ENCODE measurements at places on chromosomes 3 and 15. TPM values are rescaled to one million over a fixed set of nuclear protein-coding genes. Genes with fewer than 3 reads are reported as not detected.

Gene SERPINI1
- total RNA-seq: 1.7 TPM

Gene CD96
- 313 TPM for total RNA-seq

Gene ZNF662
- 0.87 TPM for total RNA-seq

Gene CTXND1
- not detected for total RNA-seq

Gene RBPMS2
- not detected for total RNA-seq

Gene ENTPD3
- not detected for total RNA-seq

Gene MAPKAPK3
- 161 TPM for total RNA-seq

Gene IL1RAP
- 8.9 TPM for total RNA-seq

Gene FSIP1
- total RNA-seq: 0.36 TPM

Gene CLDN16
- not detected for total RNA-seq

Gene VIPR1
- 48.3 TPM for total RNA-seq

Gene MINAR1
- 0.33 TPM for total RNA-seq

Gene LIPH
- total RNA-seq: not detected

Gene MGLL
- 0.19 TPM for total RNA-seq

Gene HERC2
- total RNA-seq: 46.3 TPM

Gene GOLGA6L10
- total RNA-seq: 1.3 TPM

Gene CELSR3
- 8.1 TPM for total RNA-seq

Gene SOX2
- not detected for total RNA-seq

Measured in activated naive CD4-positive, alpha-beta T cell treated with anti-CD3 and anti-CD28 coated beads, Interleukin-2, amount 10 ng/mL, durations not matched to agents 5 hours and 36 hours (primary cell).